Activated CD4-positive, alpha-beta T cell treated with anti-CD3 and anti-CD28 coated beads for 36 hours (primary cell): ENCODE measurements at places on chromosomes 3 and 15.

GRCh38 chr15:42707873-42708544 lies 28.9 kb downstream of the CDAN1 start:
- DNase-seq = no peak

GRCh38 chr3:86251781-86252180 lies 739.2 kb downstream of the VGLL3 start:
- no peak for DNase-seq

- DNase-seq = no peak
Observed at GRCh38 chr15:29196722-29197121, 72.9 kb downstream of the NSMCE3 start.

GRCh38 chr15:39698444-39699390 lies 83.9 kb downstream of the FSIP1 start:
- no peak for DNase-seq

- no peak for DNase-seq
Observed at GRCh38 chr15:94366781-94367180, 135.4 kb downstream of the MCTP2 start.

GRCh38 chr3:150733936-150734794 lies 28.8 kb downstream of the SIAH2 start:
- DNase-seq = no peak

- DNase-seq = no peak
Observed at GRCh38 chr15:51269496-51269895, 68.9 kb downstream of the CYP19A1 start.

DNA sequence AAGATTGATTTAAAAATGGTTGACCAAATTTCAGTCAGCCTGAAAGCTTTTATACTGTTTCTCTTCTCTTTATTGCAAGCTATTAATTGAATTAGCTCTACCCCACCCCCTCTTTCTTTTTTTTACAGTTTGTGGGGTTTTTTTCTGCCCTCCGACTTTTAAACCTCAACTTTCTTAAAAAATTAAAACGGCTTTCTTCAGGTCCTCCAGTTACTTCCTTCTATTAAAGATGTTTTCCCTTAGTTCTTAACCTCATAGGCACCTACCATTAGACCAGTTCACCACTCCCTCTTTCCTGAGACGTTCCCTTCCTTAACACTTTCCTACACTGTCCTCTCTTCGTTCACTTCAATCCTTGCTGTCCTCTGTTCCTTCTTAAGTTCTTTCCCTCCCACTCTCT lies 52.4 kb downstream of the ATP8B4 start:
- no peak for DNase-seq

DNA sequence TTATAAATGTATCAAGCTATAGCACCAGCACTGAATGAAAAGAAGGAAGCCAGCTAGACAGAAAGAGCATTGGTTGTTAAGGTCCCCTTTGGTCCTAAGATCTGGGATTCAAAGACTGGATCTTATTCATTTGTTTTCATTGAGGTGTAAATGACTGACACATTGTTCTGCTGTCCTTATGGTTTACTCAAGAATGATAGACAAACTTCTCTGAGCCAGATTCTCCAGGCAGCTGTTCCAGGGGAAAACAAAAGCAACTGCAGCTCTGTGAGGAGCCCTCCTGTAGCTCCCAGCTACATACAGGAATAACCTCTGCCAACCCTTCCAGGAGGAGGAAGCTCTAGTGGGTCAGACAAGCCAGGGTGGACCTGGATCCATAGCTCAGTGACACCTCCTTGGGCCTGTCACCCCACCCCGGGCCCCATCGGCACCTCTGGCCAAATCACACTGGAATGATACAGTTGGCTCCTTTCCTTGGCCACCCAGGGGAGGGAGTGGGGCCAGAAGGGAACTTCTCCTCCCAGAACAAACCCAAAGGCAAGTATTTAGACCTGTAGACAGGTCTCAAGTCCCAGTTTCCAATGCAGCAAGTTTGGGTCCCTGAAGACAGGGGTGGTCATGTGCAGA lies 57.8 kb downstream of the ZNF621 start:
- no peak for DNase-seq

- no peak for DNase-seq
Observed at GRCh38 chr15:31332681-31333071, 6.0 kb downstream of the KLF13 start.

DNA sequence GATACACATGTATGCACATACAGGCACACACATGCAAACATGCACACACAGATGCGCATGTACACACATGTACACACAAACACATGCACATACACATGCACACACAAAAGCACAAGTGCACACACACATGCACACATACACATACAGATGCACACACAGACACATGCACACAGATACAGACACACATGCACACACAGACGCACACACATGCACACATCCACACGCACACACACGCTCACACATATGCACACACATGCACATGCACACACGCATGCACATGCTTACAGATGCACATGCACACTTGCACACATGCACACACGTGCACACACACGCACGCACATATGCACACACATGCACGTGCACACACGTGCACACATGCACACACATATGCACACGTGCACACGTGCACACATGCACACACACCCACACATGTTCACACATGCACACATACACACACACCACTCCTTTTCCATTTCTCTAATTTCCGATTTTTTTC lies 283.8 kb upstream of the FRG2C start:
- no peak for DNase-seq
